ENCODE measurements at places on chromosomes 1 and 21. TPM values are rescaled to one million over a fixed set of nuclear protein-coding genes. Genes with fewer than 3 reads are reported as not detected.
A peak's percentile ranks its signal among the peaks of the same experiment; 100 is the strongest.

DNA sequence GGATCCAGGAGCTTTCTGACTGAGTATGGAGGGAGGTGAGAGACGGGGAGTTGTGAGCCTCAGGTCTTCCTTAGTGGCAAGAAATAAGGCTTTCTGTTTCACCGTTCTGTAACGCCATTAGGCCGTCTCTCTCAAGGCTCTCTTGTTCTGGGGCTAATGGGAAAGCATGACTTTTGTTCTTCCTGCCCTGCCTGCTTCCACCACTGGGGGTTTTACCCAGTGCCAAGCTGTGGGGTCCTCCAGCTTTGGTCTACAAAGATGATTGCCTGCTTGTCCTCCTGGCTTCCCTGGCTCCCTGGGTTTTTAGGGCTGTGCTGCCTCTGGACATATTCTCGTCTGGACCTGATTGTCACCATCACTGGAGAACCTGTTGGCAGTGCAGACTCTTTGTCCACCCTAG, 74.8 kb upstream of the TINAGL1 start:
- DNase-seq: no peak

- peak; percentile 11 for DNase-seq
Observed at GRCh38 chr1:212074313-212074712, 38.8 kb downstream of the DTL start.

DNA sequence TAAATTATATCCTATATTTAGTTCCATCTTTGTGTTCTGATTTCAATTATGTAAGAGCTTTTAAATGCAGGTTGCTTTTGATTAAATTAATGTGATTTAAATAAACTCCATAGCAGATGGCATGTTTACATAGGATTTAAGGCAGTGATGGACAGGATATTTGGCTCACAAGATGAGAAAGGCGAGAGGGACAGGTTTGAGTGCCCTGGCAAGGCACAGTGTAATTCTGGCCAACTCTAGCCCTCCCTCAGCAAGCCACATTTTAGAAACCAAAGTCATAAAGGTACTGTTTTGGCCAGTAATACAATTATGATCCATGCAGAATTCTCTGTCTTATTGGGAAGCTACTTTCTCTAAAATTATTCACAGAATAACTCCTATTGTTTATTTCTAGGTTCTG, 50.6 kb upstream of the C1orf146 start:
- DNase-seq: no peak

DNA sequence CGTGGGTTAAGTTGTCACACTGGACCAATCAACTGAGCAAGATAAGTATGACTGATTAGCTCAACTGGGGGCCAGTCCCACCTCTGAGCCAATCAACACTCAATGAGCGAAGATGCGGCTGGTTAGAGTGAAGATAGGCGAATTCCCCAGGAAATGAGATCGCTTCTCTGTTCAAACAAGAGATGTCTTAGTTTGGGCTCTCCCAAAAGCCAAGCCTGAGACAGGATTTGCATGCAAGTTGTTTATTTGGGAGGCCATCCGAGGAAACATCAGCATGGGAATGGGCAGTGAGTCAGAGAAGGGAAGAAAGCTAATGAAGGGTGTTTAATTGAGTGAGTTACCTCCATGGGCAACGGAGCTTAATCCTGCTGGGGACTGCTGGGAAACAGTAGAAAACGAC, 4.9 kb upstream of the GJB5 start:
- DNase-seq: peak; percentile 3

DNA sequence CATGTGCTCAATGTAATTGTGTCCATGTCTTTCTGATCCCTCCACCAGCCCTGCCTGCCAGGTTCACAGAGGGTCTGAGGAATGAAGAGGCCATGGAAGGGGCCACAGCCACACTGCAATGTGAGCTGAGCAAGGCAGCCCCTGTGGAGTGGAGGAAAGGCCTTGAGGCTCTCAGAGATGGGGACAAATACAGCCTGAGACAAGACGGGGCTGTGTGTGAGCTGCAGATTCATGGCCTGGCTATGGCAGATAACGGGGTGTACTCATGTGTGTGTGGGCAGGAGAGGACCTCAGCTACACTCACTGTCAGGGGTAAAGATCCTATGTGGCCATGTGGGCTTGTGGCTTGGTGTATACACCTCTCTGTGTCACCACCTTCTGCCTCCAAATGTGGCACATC, 91.4 kb downstream of the OBSCN start:
- DNase-seq: no peak

GRCh38 chr1:87200875-87201638, 127.6 kb upstream of the LMO4 start:
- DNase-seq: no peak

GRCh38 chr1:185014941-185015340, 30.4 kb upstream of the RNF2 start:
- DNase-seq: no peak

GRCh38 chr1:104699433-104699832, 949.7 kb downstream of the AMY1C start:
- DNase-seq: no peak

GRCh38 chr1:235951661-235952060, 85.0 kb upstream of the LYST start:
- DNase-seq: no peak

DNA sequence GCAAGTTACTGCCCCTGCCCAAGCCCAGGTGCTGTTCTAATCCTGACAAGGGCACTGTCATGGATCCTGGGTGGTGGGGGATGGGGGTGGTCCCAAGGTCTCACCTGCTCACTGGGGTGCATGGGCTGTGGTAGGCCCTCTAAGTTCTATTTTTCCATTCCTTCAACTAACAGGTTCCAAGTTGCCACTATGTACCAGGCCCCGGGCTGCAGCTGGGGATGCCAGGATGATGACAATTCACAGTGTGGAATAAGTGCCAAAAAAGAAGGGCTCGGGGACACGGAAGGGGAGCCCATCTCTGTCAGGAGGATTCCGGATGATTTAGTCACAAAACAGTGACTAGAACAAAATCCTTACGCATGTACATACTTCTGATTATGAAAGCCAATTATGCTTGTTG, 76.0 kb downstream of the STUM start:
- DNase-seq: no peak

- DNase-seq: no peak
Observed at GRCh38 chr1:70820396-70820795, 227.2 kb downstream of the PTGER3 start.

DNA sequence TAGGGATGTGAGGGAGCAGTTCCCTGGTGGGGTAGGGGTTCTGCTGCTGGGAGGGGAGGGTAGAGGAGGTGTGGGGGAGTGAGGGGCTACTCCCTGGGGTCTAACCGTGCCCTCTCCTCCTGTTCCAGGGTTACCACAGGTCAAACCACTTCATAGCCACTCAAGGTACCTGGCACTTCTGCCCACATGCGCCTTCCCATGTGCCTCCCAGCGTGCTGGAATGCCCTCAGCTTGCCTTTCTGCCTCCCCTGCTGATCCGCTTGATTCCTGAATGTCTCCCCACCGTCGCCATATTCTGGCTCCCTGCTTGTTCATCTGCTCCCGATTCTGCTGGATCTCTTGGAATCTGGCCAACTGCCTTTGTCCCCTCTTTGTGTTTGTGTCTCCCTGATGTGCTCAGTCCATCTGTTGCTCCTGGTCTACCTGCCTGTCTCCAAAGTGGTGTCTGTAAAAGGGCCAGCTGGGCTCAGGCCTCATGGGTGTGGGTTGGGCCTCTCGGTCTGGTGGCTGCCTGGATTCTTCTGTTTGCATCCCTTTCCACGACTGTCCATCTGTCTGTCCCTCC, 74.4 kb downstream of the PTPRU start:
- DNase-seq: no peak

DNA sequence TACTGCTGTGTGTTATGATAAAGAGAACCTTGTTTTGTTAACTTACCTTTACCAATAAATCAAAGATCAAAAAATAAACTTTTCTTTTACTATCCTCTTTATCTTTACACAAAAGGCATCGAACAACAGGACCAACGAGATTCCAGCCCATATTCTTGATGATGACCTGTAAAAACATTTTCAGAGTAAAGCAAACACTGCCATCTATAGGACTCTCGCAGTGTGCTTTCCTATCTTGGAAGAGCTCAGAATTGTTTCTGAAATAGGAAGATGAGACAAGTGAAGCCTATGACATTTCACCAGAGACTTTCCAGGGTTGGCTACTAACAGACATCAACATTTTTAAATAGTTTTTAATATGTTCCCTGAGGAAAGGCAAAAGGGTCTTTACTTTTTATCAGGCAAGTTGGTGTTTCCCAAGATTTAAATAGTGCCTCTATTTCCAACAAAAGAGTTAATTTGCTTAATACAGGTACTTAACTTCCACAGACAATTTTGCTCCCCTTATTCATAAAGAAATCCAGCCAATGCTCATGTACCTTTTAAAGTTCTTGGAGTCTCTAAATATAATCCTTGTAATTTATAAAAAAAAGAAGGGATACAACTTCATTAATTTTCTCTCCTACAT, 7.3 kb downstream of the GLMN start:
- peak; percentile 34 for DNase-seq

GRCh38 chr21:42652527-42653230, 742 bp upstream of the PDE9A start:
- peak; percentile 45 for DNase-seq

DNA sequence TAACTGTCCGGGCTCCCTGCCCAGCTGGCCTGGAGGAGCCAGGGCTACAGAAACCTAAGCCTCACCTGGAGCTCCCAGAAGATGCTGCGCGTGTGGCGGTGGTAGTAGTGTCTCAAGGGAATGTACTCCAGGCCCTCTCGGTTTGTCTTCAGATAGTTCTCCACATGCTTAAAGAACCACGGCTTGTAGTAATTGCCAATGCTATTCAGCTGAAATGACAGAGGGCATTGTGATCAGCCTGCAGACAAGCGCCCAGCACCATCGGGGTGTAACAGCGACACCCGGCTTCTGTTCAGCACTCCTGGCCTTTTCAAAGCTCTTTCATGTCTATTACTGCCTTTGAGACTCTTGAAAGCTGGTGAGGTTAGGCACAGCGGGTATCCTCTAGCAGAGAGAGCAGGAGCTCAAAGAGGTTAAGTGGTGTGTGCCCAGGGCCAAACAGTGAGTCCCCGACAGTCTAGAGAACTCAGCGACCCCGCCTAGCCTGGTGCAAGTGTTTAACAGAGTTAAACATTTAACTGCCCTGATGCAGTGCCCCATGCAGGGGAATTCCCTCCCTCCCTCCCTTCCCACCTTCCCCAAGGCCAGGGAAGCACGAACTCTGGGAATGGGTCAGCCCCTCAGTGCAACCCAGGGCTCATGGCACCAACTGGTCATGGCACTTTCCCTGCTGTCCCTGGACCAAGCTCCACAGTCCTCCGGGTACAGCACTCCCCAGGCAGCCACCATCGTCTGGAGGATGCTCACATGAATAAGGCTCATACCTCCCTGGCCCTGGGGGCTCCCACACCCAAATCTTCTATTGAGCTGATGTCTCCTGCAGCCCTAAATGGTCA, 21.5 kb downstream of the DHCR24 start:
- no peak for DNase-seq

- DNase-seq: no peak
Observed at GRCh38 chr1:19472174-19472573, 13.2 kb downstream of the CAPZB start.

GRCh38 chr1:171286032-171286705, 27.8 kb upstream of the FMO4 start:
- no peak for DNase-seq

GRCh38 chr1:237042526-237042891, 525 bp downstream of the RYR2 start:
- peak; percentile 1 for DNase-seq

DNA sequence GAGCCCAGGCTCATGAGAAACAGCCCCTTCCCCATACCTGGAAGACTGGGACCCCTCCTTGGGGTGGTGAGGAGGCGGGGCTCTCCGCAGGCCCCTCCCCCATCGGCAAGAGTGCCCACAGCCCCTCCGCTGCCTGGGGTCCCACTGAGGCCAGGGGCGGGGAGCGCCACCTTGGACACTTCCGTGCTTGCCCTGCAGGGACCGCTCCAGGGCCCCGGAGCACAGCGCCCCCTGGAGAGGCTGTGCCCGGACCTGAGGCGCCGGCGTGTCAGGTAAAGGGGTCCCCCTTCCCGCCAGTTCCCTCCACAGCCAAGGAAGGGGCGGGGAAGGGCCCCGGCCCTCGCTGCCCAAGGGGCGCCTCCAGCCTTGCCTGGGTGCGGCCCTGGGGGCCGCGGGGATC, 21.5 kb downstream of the INAVA start:
- DNase-seq: no peak

DNA sequence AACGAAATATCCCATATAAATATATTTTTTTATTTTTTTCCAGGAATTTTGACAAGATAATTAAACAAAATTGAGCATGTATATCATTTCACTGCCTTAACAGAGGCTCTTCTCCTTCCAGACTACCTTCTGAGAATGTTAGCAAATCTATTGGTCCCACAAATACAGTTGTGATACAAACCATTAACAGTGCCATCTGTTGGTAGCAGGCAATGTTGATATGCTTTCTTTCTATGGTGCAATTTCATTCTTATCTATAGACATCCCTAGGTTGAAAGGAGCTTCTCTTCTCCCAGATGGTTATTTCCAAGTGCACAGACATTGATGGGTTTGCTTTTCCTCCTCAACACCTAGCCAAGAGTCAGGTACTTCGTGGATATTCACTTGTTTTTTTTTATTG, 303.6 kb downstream of the USH2A start:
- peak; percentile 37 for DNase-seq

BTBD8 gene
- total RNA-seq: 6.6 TPM

SDC3 gene
- total RNA-seq: 89.2 TPM

TNFRSF4 gene
- 0.11 TPM for total RNA-seq

GPR25 gene
- total RNA-seq: not detected

GSTM1 gene
- 5.5 TPM for total RNA-seq

CCDC185 gene
- total RNA-seq: not detected

TDRD10 gene
- 0.51 TPM for total RNA-seq

OR10J1 gene
- total RNA-seq: not detected

TBX19 gene
- total RNA-seq: 1.5 TPM

NR0B2 gene
- 3.9 TPM for total RNA-seq

LCE3E gene
- total RNA-seq: not detected
